ENCODE measurements at places on chromosomes 2 and 18.

DNA sequence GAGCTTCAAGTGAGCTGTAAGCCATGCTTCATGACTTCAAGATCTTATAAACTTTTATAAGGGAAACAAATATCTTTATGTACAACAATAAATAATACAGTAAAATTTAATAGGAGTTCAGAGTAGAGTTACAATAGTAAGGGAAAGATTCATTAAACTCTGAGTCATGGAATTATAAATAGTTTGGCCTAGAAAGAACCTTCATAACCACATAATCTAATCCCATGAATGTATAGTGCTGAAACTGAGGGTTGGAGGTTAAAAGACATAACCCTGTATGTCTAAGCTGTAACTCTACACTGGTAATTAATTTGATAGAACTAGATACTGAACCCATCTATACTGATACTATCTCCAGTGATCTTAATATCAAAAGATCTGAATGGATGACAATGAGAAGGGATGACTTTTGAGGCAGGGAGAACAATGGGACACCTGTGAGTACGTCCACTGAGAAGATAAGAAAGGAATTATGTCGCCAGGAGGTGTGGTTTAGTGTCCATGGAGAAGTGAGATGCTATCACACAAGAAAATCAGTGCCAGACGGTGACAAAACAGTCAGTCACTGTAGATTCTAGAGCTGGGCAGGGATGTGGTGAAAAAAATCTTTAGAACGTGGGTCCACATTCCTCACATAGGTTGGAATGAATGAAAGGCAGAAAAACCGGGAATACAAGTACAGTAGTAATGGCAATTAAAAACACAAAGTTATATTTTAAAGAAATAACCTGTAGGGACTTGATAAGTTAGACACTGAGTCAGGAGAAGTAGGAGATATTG, 1.1 kb downstream of the IL1F10 start:
- no peak for DNase-seq

DNA sequence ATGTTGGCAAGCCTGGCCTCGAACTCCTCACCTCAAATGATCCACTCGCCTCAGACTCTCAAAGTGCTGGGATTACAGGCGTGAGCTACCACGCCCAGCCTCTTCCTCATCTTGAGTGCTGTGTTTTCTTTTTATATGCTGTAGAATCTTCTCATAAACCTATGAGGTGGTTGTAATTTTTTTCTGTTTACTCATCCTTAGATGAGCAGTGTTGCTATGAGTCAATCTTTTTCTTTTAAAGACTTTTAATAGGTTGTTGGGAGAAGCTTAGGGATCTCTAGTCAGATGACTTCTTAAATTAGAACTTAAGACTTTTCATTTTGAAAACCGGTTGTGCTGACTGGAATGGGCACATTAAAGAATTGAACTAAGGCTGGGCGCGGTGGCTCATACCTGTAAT, 8.7 kb upstream of the AAK1 start:
- DNase-seq = no peak

DNA sequence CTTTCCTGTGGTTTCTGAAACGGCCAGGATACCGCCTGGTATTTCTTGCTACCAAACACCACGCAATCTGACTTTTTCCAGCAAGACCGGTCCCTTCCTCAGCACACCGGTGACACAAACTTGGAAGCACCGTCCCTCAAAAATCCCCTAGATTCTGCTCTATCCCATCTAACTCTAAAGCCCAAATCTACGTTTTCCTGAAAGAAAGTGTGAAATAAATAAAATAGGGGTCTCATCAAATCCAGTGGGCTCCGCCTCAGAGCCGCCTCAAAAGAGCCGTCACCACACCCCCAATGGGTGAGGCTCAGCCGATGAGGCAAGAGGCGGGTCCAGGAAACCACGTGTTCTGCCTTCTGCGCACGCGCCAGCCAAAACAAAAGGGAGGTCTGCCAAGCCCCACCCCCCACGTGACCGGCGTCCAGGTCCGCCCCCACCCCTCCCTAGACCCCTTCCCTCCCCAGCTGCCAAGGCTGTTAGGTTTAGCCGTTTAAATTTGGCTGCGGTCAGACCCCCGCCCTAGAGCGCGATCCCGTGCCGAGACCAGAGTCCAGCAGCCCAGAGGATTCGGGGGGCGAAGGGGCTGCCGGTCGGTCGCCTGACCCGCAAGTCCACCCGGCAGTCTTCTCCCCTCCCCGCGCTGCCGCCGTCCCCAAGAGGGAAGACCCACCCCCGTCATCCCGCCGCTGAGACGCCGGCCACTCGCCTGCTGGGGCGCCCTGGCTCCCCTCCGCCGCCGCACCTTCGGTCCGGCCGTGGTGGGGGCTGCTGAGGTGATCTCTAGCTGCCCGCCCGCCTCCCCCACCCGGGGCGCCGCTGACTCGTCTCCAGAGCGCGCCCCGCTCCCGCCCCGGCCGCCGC, 534 bp downstream of the KANSL1L start:
- DNase-seq = peak; percentile 97

DNA sequence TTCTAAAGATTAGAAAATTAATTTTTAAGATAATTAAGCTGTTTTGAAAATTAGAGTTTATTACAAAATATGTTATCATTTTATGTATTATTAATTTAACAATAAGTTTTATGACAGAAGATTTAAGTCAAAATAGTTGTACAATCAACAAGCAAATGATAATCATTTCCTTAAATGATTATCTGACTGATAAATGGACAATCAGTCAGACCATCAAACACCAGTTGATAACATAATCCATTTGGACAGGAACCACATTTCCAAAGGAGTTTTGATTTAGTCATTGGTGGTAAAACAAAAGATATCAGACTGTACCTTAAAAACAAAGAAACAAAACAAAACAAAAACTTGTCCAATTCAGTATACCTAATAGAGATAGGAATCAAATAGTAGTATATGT, 1.9 kb downstream of the TFPI start:
- no peak for DNase-seq

- no peak for DNase-seq
Measured at GRCh38 chr2:67487993-67488392, 90.9 kb downstream of the ETAA1 start.

DNA sequence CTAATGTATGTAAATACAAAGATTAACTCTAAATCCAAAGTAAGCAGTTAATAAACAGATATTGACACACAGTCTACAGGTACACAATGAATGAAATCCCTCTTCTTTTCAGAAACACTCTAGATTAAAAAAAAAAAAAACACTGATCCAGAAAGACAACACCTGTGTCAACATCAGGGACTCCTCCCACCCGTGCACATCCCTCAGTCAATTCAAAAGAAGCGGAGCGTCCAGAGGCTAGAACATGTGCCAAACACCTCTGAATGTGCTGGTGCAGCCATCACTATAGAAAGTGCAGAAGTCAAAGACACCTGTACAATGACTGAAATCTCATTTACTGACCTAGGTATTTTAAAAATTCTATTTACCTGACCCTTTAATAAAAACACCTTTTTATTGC, 622.6 kb upstream of the ID2 start:
- DNase-seq = no peak
